Pulmonary artery endothelial cell (primary cell): ENCODE measurements at places on chromosomes 16 and 17. TPM values are rescaled to one million over a fixed set of nuclear protein-coding genes. Genes with fewer than 3 reads are reported as not detected.

Gene MYH2
- total RNA-seq, result not detected in 2 replicates

GRCh38 chr17:54916721-54917120 lies 16.1 kb downstream of the TOM1L1 start:
- no peak for DNase-seq

DNA sequence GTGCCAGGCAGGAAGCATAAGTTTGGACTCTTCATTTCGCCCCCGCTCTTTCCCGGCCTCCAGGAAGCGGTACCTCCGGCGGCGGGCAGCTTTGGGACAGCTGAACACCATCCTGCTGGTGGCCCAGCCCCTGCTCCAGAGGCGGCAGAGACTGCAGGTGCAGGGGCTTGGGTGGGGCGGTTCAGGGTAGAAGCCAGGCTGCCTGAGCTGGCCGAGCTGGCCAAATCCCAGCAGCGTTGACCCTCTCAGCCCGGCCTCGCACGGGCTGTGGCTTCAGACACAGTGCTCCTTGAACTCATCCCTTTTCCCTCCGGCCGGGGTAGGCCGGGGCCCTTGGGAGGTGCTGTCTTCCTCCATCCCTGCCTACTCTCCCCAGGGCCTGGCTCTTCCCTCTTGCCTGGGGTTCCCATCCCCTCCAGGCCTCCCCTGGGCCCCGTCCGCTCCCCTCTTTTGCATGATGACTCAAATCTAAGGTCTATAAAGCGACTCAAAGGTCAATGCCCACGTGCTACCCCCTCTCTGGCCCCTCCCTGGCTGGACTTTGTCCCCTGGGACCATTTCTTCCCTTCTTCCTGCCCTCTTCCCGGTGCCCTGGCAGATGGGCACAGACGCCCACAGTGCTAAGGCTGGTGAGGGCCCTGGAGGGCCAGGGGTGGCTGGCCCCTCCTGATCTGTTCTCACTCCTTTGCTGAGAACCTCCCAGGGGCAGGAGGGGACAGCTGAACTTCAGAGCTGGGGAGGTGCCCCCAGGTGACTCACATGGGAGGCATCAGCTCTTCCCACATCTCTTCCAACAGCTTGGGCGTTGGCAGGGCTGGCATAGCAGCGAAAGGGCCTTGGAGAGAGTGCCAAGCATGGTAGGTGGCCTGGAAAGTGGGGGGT lies 22.7 kb downstream of the MYO15B start:
- no peak for DNase-seq

Gene NMT1
- 74.8 and 86.0 TPM in 2 replicates for total RNA-seq

Gene CACNG3
- total RNA-seq, result not detected in 2 replicates

Gene TK1
- total RNA-seq, result 108 and 190 TPM in 2 replicates

DNA sequence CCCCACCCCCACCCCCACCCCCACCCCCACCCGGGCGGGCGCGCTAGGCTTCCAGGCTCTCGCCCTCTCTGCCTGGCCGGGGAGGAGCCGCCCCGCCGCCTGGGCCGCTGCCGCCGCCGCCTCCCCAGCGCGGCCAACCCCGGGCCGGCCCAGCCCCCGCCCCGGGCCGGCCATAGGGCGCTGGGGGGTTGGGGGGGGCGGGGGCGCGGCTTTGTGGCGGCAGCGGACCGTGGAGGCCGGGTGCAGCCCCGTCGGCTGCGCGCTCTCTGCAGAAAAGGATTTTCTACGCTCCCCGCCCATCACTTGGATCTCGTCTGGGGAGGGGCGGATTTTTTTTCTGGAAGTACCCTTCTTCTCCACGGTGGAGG lies 230.9 kb downstream of the MRTFB start:
- DNase-seq, result no peak

- no peak for DNase-seq
These were observed 46.1 kb downstream of the SF3B3 start for GRCh38 chr16:70569752-70570151.

DNA sequence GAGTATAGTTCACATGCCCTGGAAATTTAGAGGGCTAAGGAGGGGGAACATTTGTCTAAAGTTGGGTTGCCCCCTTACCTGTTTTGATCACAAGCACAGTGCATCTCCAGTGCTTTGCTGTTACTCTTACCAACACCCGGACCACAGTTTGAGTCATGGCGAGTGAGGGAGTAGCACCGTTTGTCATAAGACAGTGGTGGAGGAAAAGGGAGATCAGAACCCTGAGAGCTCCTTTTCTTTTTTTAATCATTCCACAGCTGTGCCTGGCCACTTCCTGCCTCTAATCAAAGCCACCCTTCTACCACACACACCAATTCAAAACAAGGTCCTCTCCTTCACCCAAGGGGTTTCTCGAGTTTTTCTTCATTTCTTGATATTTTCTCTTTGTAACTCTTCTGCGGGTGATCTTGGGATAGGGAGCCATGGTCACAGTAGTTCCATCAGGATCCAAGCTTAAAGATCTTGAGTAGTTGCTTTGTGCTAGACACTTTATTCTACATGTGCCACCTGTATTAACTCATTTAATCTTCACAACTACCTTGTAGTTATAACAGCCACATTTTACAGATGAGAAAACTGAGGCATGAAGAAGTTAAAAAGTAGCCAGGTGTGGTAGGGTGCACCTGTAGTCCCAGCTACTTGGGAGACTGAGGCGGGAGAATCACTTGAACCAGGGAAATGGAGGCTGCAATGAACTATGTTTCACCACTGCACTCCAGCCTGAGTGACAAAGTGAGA lies 5.0 kb upstream of the MYL4 start:
- no peak for DNase-seq

DNA sequence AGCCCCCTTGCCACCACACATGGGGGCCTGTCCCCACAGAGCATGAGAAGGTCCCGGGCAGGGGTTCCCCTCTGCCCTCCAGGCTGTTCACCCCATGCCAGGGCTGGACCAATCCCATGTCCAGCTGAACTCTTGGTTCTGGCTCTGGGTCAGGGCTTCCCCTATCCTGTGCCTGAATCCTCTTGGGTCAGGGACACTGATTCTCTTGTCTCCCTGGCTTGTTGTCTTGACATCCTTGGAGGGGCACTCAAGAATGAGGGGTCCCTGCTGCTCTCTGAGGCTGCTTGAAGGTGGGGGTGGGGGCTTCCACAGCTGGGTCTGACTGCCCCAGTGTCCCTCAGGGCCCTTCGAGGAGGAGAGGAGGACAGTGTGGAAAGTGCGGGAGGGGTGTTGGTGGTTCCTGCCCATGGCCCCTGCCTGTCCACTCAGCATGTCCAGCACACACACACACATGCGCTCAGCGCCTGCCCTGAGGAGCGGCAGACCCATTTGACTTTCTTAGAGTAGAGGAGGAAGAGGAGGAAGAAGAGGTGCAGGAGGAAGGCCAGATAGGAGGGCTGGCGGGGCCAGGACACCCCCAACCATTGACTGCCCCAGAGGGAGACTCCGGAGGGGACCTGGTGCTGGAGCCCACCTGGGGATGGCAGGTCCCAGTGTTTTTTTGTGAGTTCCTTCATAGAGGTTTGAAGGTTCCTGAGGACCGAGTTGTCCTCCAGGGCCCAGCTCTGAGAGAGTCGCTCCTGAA lies 47.0 kb downstream of the TNFRSF13B start:
- DNase-seq, result no peak

- no peak for DNase-seq
These were observed 141.8 kb downstream of the ENGASE start for GRCh38 chr17:79216391-79216790.

DNA sequence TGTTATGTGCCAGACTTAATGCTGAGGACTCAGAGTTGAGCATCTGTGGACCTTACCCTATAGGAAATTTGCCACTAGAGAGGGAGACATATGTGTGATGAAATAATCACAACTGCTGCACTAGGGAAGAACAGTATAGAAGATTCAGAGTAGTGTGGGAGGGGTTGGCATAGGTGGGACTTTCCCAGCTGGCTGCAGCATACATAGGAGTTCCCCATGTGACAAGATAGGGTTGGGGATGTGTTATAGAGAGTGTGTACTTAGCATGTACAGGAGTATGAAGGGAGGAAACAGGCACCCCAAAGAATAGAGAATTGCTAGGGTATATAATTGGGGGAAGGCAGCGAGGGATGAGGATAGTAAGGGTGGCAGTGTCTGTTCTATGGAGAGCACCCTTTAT lies 2.9 kb downstream of the NUP93 start:
- no peak for DNase-seq

Gene CYTH1
- total RNA-seq, result 44.1 and 53.9 TPM in 2 replicates

Gene TMIGD1
- total RNA-seq, result not detected in 2 replicates

- no peak for DNase-seq
These were observed 31.3 kb downstream of the ZCCHC14 start for GRCh38 chr16:87461466-87461991.

Gene KRTAP1-4
- not detected in 2 replicates for total RNA-seq

Gene PTX4
- not detected in 2 replicates for total RNA-seq

Gene COIL
- total RNA-seq, result 14.7 and 18.9 TPM in 2 replicates

Gene CSH2
- total RNA-seq, result not detected in 2 replicates

DNA sequence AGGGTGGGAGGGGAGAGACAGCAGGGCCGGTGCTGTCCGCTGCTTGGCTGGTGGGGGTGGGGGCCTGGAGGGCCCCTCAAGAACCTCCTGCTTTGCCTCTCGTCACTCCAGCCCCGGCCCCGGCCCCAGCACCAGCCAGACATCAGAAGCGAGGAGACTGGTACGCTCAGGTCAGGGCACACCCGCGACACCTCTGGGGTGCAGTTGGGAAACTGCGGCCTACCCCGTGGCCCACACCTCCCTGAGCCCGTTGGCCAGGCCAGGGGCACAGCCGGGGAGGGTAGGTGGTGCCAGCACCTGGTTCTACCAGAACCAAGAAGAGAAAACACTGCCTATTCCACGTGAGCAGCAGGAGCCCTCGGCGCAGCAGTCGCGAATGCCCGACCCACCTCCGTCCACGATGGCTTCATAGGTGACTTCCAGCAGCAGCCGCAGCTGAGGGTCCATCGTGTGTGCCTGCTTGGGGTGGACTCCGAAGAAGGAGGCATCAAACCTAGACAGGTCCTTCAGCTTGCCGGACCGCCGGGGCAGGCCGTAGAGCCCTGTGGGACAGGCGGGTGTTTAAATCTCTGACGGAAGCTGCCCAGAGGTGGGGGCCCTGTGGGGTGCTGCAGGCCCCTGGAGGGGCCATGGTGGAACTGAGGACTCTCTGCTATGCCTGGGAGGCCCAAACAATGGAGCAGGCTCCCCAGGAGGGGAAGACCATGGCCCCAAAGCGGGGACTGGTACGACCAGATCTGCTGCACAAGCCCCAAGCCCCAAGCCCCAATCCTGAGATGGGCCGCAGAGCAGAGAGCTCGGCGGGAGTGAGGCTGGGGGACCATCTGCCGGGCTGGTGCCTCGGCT lies 2.9 kb downstream of the FASN start:
- DNase-seq, result no peak

GRCh38 chr16:57476546-57477410 lies 9.5 kb downstream of the DOK4 start:
- DNase-seq, result no peak

GRCh38 chr16:79449067-79449769 lies 151.3 kb downstream of the MAF start:
- DNase-seq, result no peak

Gene SOCS1
- 0.73 and 1.9 TPM in 2 replicates for total RNA-seq
